ENCODE measurements at places on chromosomes 7 and 10.

DNA sequence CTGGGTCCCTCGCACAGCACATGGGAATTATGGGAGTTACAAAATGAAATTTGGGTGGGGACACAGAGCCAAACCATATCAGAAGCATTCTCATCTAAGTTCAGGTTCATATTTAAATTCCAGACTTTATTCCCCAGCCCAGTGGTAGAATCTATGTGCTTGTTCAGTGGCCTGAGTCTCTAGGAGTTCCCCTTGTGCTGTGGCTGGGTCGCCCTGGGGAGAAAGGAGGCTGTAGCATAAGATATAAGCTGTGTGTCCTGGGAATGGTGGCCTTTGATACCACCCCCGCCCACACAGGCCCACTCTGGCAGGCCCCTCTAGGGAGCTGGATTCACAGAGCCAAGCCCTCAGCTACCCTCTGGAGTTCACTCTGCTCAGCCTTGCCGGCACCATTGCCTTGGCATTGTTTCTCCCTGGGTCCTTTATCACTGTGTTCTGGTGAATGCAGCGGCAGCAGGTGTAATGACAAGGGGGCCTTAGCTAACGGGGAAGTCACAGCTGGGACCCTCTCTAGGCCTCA, 64.2 kb downstream of the MINDY4 start:
- no peak for DNase-seq

GRCh38 chr10:1462994-1463633, 274.2 kb downstream of the ADARB2 start:
- DNase-seq, result no peak

DNA sequence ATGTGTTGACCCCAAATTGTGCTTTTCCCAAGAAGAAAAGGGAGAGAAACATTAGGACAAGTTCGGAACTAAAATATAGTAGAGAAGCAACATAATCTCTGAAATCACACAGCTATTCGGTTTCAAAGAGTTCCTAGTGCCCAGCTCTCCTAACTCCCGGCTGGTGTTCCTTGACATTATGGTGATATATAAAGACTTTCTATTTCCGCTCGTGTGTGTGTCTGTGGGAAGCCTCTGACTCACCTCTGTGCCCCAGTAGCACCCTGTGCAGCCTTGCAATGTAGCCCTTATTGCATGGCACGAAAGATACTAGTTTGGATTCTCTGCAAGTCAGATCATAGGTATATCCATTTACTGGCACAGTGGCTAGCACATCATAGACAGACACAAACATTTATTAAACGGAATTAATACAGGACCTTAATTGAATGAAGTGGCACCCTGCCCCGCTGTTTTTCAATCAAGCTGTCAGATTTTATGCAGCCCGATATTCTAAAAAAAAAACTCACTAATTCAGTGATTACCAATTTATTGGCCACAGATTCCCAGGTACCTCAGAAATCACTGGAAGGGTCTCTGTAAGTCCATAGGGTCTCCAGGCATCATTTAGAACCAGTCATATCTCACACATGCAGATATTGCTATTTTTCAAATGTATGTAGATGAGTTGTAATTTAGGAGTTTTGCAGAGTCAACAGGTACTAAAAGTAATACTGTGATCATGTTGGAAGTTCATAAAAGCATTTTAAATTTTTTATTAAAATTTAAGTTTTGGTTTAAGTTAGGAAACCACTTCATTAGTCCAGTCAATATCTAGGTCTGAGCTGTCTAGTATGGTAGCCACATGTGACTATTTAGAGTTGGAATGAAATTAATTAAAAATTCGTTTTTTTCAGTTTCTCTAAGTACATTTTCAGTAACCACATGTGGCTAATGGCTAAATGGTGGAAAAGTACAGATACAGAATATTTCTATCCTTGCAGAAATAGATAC, 43.3 kb downstream of the SFTPD start:
- no peak for DNase-seq

GRCh38 chr10:33719005-33719703, 384.7 kb upstream of the NRP1 start:
- no peak for DNase-seq

GRCh38 chr10:51269821-51270220, 195.5 kb downstream of the PRKG1 start:
- DNase-seq, result no peak

- no peak for DNase-seq
Observed at GRCh38 chr7:107659666-107660065, 962 bp upstream of the SLC26A4 start.

DNA sequence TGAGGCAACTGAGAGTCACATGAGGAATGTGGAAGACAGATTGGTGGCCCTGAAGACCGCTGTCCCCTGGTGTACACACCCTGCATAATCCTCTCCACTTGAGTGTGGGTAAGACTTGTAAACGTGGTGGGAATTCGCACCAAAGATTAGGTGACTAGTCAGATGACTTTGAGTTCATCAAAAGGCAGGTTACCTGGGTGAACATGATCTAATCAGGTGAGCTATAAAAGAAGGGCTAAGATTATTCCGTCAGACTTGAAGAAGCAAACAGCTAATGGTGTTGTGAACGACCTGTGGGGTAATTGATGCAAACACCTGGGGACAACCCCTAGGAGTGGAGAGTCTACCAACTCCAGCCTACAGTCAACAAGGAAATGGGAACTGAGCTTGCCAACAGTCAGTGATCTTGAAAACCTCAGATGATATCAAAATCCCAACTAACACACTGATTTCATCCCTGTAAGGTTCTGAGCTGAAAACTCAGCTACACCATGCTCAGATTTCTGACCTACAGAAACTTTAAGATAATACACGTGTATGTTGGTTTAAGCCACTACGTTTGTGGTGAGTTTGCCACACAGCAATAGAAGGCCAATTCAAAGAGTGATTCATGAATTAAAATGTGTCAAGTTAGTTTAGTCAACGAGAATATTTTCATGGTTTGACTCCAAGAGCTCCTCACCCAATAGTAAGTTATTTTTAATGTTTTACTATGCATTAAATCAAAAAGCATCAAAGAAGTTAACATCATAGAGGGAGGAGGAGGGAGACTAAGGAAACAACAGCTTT, 16.7 kb downstream of the PRTFDC1 start:
- no peak for DNase-seq

GRCh38 chr10:1166828-1167275, 110.7 kb downstream of the WDR37 start:
- no peak for DNase-seq

DNA sequence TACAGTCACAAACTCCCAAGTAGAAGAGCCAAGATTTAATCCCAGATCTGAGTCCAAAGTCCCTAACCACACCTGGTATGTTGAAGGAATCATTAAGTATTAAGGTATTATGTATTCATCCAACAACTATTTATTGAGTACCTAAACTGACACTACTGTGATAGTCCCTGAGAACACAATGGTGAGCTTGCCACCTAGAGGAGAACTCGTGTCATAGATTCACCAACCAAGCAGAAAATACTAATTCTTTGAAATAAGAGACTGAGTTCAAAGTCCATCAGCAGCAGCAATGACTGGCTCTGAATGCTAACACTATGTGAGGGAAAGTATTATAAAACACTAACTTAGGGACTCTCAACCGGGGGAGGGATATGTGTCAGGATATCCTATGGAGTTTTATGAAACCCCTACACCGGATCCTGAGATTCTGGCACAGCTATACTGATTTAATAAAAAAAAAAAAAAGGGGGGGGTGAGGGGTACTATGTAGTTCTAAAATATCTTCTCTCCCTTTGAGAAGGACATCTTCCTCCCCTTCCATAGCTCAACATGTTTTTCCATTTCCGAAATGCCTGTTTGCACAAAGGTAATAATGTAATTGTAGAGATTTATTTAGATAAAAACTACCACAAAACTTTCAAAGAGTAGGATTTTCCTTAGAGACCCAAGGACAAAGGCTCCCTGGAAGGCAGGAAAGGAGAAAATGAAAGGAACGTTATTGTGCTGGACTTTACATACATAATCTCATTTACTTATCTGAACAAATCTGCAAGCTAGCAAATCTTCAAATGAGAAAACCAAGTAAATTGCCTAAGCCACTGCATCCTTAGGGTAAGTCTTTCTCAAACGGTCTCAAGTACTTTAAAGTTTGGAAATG, 1.6 kb downstream of the NCOA4 start:
- DNase-seq, result no peak

DNA sequence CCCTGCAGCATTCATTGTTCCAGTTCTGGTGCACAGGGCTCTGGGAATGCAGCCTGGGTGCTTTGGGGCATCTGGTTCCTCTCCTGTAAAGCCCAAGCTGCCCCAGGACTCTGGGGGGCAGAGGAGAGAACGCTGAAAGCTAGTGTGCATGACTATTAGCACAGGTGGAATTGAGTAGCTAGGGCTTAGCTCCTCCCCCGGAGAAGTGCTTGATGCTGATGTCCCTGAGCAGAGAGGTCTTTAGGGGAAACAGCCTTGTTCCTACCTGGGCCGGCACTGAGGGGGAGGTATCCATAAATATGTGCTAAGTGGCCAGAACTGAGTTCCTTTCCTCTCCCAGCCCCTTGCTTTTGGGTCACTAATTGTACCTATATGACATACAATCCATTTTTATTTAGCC, 3.9 kb downstream of the ADCY1 start:
- DNase-seq, result no peak

- DNase-seq, result no peak
Observed at GRCh38 chr10:63593576-63593975, 72.4 kb downstream of the REEP3 start.
